Activated naive CD8-positive, alpha-beta T cell treated with anti-CD3 and anti-CD28 coated beads, Interleukin-2, amount 50 U/mL, for 16 hours (primary cell): ENCODE measurements at places on chromosomes 12 and 14.

GRCh38 chr14:77498120-77498979 lies at the start of gene ISM2:
TSS of gene ISM2 (minus strand) at chr14:77498816. CDS start at chr14:77498793, 23 bp downstream.
- DNase-seq: peak; percentile 19

GRCh38 chr14:66619952-66620351 lies 112.0 kb downstream of the GPHN start:
- no peak for DNase-seq

DNA sequence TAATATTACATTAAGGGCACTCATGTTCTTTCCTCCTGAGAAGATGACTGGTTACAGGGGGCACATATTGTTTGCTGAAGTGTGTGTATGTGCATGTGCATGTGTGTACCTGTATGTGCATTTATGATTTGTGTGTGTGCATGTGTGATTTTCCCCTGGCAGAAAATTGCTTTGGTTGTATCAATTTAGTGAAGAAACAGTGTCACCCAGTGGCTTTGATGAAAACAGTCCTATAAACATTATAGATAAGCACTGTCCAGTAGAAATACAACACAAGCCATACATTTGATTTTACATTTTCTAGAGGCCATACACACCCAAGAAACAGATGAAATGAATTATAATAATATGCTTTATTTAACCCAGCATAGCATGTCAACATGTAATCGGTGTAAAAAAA lies 8.6 kb downstream of the PDE3A start:
- no peak for DNase-seq

DNA sequence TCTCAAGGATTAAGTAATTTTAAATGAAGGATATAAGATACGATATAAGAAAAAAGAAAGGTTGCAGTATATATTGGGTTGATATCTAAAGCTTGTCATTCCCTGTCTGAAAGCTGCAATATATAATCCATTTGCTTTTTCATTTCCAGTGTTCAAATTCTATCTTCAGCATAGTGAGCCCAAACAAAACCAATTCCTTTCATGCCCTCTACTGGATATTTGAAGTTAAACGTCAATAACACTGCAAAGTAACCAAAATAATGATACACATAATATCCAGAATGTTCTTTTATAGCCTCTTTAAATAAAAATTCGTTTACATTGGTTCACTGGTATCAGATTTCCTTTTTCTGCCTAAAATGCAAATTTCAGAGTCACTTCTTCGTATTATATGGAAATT lies 64.5 kb upstream of the DAAM1 start:
- no peak for DNase-seq

GRCh38 chr14:39641224-39641623 lies 209.0 kb upstream of the FBXO33 start:
- no peak for DNase-seq

- no peak for DNase-seq
Measured at GRCh38 chr12:110058875-110059615, 10.7 kb upstream of the C12orf76 start.

DNA sequence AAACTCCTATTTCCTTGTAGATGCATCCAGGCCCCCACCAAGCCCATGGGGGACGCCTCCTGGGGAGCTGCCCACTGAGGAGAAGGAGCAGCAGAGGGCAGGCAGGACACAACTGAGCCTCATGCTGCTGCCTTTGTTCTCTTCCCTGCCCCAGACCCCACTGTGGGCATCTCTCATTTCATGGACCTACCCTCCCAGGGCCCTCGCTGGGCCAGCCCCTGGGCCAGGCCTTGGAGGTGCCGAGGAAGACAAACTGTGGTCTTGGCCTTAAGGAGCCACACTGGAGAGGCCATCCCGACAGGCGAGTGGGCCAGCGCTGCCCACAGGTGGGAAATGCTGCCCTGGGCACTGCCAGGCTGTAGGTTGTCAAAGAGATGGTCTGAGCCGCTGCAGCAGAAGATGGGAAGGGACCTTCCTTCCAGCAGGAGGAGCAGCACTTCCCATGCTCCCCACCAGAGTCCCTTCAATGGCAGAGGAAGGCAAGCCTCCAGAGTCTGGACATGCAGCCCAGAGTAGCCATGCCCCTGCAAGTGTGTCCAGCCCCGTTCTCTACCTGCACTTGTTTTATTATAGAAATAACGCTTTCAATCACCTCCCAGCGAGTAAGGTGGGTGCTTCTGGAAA lies 147.4 kb downstream of the BCL11B start:
- DNase-seq: no peak

GRCh38 chr12:113155646-113156045 lies 6.1 kb downstream of the CFAP73 start:
- no peak for DNase-seq

GRCh38 chr12:53298164-53298563 lies 1.3 kb upstream of the MYG1 start:
- DNase-seq: no peak

- no peak for DNase-seq
Measured at GRCh38 chr12:29228474-29229157, 79.5 kb downstream of the FAR2 start.

- no peak for DNase-seq
Measured at GRCh38 chr14:23514644-23514957, 37.0 kb downstream of the ZFHX2 start.

DNA sequence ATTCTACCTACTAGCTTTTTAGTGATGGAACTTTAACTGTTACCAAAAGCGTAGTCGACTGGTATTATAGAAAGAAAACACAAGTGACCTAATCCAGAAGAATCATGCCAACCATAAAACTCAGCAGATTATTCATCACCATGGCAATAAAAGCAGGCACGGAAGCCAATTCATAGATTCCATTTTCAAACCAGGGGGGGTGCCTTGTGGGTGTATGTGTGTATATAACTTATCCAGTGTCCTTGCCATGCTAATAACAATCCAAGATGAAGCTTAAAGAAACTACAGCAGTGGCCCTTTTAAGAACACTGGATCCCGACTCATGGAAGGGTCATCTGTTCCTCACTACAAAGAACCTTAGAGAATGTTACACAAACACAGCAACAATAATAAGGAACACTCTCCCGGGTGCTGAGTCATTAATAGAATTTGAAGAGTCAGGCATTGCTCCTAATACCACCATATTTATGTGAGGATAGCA lies 61.0 kb downstream of the EPS8 start:
- no peak for DNase-seq

DNA sequence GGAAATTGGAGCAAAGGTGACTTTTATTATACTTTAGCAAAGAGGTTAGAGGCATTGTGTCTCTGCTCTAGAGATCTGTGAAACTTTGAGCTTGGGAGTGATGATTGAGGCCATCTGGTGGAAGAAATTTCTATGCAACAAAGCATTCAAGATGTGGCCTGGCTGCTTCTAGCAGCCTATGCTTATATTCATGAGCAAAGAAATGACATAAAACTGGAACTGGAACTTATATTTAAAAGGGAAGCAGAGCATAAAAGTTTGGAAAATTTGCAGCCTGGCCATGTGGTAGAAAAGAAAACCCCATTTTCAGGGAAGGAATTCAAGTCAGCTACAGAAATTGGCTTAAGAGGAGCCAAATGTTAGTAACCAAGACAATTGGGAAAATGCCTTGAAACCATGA lies 70.4 kb downstream of the SDR9C7 start:
- no peak for DNase-seq

DNA sequence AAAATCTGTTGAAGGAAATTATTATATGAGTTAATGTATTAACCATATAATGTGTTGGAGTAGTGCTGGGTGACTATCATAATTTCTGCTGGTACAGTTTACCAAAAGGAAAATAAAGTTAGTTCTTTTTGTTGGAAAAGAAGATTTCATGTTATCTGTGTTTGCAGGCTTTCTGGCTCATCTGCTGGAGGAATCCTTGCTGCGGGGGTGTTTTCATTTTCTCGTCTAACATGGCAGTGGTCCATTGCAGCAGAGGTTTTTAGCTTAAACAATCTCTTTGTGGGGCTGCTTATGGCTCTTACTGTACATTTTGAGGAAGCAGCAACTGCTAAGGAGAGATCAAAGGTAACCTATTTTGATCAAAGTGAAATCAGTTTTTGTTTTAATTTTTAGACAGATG lies 24.1 kb downstream of the TMEM260 start:
- no peak for DNase-seq
